CD4-positive, alpha-beta memory T cell (primary cell): ENCODE measurements at places on chromosomes 5 and 9.

DNA sequence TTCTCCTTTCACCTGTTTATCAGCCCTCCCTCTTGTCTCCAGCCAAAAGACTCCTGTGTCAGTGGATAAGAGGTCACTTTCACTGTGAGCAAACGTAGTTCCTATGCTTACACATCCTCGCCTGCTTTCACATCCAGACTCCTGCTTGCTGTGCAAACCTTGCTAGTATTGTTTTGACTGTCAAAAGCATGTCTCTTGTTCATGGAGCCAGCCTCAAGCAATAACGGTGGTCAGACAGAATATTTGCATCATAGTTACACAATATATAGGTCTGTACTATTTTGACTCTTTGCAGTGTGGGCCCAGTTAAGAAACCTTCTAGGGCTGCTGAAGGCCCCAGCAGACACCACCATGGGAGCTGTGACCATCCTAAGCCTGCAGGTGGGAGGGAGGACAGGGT is 420.0 kb downstream of the SEMA5A start:
- no peak for DNase-seq

DNA sequence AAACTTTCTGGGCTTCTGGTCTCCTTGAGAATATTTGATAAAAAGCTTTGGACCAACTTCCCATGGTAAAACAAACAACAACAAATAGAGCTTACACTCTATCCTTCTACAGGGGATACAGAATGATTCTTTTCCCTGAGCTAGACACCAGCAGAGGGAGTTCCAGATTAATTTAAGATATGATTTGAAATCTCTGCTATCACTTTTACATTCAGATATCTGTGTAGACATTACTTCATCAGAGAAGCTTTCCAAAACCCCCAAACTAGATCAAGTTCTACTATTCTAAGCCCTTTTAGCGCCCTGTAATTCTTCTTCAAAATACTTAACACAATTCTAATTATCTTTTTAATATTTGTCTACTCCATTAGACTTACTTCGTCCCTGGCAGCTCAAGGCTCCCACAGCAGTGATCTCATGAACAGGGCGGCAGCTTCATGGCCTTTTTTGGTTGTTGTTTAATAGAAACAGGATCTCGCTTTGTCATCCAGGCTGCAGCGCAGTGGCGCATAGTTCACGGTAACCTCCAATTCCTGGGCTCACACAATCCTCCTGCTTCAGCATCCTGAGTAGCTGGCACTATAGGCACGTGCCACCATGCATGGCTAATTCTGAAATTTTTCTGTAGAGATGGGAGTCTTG is 955 bp upstream of the GALNT12 start:
- no peak for DNase-seq

- no peak for DNase-seq
These were observed 29.4 kb downstream of the OLFM1 start for GRCh38 chr9:135116881-135117280.

DNA sequence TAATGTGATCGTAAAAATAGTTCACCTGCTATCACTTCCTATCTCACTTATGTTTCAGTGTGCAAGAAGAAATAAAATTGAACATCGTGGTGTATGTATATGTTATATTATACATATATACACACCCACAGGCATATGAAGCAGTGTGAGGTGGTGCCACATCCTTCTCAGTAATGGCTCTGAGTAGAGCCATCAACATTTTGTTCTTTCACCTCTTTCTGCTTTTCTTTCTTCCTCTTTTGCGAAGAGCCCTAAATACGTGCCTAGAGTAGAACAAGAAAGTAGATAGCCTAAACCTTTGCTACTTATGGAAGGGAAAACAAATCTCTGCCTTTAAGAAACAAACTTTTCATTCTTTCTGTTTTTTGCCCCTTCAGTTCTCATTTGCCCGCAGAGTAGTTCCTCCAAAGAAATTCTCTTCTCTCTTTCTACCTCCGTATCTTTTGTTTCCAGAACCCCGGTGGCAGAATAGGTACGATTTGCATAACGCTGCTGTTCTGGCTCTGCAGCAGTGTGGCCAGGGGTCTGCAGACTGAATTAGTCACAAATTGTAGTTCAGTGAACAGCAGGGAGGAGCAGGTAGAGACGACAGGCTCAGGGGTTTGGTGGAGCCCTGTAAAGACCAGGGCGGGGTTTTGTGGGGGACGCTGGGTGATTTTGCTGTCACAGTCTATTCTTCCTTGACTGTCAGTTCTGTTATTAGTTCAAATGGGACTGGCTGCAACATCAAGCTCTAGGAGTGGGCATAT is 40.5 kb upstream of the PJA2 start:
- no peak for DNase-seq

DNA sequence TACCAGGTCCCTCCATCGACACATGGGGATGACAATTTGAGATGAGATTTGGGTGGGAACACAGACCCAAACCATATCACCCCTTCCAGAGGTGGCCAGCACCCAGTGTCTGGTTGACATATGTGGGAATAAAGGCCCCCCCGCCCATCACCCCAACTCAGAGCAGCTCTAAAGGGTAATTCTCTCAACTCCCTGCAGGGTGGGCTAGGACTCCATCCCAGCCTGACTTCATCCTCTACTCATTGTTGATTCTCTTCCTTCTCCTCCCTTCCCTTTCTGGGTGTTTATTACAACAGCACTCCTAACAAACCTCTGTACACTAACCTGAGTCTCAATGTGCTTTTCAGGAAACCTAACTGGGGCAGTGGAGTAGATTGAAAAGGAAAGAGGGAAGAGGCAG is 339.9 kb downstream of the ACTL7B start:
- DNase-seq = no peak

DNA sequence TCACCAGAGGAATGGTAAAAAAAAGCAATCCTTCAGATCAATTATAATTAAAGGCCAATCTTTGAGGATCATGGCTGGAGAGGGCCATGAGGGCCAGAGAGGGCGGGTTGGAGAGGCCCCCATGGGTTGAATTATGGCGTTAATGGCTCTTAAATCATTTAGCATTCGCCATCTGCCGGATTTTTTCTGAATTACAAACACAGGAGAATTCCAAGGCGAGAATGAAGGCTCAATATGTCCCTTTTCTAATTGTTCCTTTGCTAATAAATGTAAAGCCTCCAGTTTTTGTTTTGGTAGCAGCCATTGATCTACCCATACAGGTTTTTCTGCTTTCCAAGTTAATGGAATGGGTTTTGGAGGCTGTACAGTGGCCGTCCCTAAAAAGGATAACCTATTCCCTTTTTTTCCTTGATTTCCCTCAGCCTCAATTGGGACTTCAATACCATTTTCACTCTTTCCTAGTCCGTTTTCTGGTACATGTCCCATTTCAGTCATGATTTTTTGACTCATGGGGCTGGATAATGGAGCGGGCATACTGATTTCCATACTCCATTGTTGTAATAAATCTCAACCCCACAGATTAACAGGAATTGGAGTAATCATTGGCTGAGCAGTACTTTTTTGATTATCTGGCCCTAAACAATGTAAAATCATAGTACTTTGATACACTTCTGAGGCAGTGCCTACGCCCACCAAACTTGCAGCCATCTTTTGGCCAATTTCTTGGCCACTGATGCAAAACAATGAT is 6.7 kb upstream of the TMEM141 start:
- no peak for DNase-seq

DNA sequence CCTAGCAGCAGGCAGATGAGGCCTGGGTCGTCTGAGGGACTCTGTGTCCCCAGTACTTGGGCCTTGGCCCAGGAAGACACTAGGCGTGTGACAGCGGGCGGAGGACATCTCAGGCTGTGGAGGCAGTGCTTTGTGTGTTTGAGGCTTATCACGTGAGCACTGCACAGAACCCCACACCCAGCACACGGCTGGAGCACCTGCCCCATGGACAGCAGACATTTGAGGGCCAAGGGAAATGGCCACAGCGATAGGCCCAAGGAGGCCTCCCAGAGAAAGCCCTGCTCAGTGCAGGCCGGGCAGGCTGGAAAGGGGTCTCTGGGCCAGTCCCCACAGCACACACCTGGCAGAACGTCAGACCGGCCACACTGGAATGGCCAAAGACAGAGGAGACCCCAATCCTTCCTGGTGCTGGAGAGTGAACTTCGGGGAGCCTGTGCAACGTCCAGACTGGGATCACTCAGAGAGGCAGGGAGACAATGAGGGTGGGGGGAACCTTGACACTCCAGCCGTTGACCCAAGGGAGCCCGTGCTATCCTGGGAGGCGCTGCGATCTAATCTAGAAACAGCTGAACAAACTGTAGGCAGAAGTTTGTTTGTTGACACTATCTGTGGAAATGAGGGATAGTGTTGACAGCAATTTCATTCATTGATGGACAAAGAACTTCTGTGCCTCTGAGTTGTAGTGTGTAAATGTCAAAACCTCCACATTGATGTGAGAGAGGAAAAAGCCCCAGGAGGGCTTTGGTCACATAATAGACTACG is 19.6 kb upstream of the FLT4 start:
- DNase-seq = no peak

DNA sequence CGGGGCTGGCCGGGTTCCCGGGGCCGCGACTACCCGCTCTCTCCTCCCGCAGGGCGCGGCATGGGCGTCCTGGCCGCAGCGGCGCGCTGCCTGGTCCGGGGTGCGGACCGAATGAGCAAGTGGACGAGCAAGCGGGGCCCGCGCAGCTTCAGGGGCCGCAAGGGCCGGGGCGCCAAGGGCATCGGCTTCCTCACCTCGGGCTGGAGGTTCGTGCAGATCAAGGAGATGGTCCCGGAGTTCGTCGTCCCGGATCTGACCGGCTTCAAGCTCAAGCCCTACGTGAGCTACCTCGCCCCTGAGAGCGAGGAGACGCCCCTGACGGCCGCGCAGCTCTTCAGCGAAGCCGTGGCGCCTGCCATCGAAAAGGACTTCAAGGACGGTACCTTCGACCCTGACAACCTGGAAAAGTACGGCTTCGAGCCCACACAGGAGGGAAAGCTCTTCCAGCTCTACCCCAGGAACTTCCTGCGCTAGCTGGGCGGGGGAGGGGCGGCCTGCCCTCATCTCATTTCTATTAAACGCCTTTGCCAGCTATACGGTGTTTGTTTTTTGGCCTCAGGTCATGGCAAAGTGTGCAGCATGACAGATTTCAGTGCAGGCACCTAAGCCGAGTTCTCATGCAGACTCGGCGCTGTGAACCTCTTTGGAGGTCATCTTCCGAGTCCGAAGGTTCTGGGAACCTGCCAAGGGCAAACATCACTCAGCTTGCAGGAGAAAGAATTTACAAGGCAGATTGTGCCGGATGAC is 516 bp downstream of the MRPL41 start:
- DNase-seq = peak; percentile 48

- DNase-seq = no peak
These were observed 806 bp upstream of the CDC42SE2 start for GRCh38 chr5:131262953-131263541.
